ENCODE measurements at places on chromosomes 7 and 10.

DNA sequence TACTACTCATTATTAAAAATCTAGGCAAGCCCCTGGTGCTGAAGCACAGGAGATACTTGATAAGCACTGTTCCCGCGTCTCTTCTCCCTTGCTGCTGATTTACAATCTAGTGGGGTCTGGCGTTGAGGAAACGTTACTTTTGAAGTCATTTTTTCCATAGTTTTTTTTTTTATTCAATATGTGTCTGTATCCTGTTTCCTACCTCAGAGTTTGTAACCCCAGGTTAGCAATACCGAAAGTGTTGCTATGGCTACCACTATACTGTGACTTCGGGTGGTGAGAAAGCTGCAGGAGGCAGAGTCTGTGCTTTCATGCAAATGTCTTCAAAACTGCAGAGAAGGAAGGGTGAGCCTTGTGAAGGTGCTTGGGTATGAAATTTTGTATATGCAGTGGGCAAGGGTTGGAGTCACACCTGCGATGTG is 458.8 kb upstream of the GHITM start:
- DNase-seq: peak; percentile 4

- no peak for DNase-seq
Measured at GRCh38 chr10:59557642-59558041, 152.0 kb downstream of the SLC16A9 start.

GRCh38 chr7:145360511-145361100 is 524.8 kb upstream of the TPK1 start:
- DNase-seq: no peak

DNA sequence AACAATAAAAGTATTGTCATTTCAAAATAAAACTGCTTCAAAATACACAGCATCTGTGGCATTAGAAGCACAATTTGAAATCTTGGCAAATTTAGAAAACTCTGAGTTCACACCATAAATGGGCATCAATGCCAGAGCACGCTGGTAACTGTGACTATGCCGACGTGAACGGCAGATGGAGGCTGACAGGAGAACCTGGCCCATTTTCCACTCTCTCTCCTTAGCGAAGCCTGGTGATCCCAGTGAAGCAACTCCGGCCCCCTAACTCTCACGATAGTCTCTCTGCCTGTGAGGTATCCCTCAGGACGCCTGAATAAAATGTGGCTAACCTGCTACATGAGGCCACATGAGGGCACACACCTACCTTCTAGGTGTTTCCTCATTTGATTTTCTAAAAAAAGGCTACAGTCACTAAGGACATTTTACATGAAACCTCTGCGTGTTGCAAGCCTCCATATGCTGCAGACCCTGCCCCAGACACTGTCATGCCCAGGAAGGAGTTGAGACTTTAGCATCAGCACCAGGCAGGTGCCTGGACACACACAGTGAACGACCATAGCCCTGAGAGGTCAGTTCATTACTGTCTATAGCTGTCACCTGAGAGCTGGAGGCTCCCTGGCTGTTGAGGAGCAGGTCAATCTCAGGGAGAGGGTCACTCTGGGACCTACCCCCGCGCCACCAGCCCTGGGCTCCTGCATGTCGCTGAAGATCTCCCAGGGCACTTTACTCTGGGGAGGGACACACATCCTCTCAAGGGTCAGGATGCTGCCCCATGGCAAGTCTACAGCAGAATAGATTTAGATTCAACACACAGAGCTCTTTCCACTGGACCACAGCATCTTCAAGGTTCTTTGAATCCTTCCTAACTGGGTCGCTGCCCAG is 62.9 kb upstream of the CAMK2B start:
- no peak for DNase-seq
